ENCODE measurements at places on chromosomes 5 and 9.

DNA sequence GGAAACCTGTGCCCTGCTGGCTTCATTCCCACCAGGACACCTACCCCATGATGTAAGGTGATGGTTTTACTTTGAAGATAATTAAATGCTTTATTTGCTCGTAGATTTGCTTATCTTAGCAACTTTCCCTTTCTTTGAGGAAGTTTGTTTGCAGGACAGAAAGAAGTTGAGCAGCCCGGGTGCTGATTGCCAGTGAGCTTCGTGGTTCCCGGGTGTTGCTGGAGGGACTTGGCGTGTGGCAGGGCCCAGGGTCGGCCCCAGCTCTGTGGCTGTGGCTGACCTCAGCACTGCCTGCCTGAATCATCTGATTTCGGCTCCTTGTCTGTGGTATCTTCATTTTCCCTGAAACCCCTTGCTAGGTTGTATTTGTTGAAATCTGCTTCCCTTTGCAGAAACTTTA is 8.7 kb downstream of the POMT1 start:
- no peak for DNase-seq

GRCh38 chr5:1495525-1495897 is 28.2 kb downstream of the LPCAT1 start:
- DNase-seq, result no peak

DNA sequence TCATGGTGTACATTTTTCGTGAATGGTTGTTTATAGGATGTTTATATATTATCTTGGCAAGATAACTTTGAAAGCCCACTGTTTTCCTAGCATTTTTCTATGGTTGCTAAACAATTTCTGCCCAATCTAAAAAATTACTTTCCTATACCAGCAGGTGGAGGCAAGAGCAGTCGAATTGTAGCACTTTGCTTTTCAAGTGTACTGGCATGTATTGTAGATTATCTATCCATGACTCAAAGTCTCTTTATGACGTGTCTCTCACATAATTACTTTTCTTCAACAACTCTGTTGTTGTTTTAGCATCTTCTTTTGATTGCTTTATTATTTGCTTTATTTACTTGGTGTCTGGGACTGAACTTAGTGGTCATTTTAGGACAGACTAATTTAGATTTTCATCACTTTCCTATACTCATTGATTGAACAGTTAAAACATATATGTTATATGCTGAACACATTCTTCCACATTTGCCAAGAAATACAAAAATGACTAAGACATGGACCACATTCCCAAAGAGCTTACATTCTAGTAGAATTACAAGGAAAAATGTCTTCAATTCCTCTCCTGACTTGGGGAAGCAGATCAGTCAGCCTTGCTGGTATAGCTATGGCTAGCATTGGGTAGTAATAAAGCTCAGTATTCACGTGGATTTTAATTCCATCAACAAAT is 20.7 kb downstream of the NLN start:
- DNase-seq, result peak; percentile 53

GRCh38 chr9:32558408-32558934 is 6.1 kb upstream of the TOPORS start:
- DNase-seq, result no peak

DNA sequence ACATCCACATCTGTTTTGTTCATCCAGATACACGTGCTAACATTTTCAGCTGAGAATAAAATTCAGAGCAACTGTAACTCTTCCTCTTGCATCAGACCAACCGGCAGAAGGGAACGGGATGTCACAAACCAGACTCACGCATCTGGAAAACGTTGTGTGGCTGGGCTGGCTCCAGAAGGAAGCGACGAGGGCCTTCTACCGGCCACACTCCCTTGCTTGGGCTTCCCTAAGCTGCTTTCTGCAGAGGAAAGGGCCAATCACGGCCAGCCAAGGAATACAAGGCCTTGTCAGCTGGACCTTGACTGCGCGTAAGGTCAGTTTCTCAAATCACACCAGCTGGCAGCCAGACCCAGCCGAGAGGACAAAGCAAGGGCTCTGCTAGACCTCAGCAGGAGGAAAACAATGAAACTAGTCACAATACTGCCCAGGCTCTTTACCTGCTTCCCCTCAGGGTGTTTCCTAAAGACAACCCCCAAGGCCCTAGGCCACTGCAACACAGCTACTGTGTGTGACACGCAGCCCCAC is 106.1 kb downstream of the THBS4 start:
- peak; percentile 68 for DNase-seq

GRCh38 chr9:99075246-99075912 is 29.5 kb upstream of the TGFBR1 start:
- DNase-seq, result no peak

DNA sequence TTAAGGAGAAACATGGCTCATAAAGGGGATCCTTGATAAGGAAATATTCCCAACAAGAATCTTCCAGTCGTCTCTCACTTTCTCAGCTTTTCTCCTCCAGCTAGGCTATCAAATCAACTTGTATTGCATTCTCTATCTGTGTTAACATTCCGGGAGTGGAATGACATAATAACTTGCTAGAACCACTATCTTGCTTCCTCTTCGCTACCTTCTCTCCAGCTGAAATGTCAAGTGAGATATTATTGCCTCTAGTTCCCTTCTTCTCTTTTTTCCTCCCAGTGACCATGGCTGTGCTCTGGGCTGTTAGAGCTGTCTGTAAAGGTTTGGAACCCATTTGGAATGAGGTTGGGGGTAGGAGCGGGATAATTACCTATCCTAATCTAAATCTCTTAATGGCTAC is 1329.5 kb upstream of the WWC1 start:
- no peak for DNase-seq

DNA sequence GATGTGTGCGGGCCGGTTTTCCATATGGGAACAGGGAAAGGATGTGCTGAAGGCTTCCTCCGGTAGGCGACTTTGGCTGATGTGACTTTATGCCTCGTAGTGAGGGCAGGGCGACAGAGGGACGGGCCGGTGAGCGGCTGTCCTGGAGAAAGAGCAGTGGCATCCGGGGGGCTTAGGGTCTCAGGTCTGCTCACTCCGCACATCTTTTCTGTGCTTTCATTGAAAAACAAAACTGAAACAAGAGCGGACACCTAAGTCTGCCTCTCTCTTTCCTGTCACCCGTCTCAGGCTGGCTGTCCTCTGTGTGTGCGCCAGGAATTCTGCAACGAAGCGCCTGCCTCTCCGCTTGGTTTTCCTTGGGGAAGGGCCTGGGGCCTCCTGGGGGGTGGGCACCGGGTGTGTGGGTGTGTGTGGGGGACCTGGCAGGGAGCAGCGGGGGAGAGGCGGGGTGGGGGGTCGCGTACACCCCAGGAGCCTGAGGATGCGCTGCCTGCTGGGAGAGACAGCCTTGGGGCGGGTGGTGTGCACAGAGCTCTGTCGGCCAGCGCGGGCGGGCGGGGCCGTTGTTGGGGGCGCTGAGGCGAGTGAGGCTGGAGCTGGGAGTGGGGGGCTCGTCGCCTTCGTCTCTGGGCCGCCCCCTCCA is 580 bp upstream of the PRRX2 start:
- no peak for DNase-seq

- DNase-seq, result no peak
These were observed 20.0 kb upstream of the TIFAB start for GRCh38 chr5:135472141-135472540.

GRCh38 chr5:105587963-105588662 is 2025.5 kb upstream of the NUDT12 start:
- DNase-seq, result peak; percentile 53

DNA sequence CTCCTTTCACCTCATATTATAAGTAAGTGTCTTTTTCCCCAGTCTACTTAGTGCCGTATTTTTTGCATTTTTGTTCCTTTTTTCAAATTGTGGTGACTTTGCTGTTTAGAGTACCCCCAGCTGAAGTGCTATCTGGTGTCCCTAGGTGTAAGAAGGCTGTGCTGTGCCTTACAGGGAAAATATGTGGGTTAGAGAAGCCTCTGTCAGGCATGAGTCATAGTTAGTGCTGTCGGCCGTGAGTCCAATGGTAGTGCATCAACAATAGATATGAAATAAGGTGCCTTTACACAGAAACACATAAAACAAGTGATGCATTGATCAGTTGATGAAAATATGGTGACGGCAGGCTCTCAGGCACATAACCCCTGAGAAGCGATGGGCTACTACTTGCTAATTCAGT is 20.1 kb downstream of the SYK start:
- DNase-seq, result no peak

GRCh38 chr9:88953381-88954029 is 37.8 kb upstream of the S1PR3 start:
- DNase-seq, result no peak

DNA sequence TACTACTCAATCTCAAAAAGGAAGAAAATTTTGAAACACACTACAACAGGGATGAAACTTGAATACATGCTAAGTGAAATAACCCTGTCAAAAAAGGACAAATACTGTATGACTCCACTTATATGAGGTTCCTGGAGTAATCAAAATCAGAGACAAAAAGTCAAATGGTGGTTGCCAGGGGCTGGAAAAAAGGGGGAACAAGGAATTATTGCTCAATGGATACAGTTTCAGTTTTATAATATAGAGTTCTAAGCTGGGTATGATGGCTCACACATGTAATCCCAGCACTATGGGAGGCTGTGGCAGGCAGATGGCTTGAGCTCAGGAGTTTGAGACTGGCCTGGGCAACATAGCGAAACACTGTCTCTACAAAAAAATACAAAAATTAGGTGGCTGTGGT is 29.0 kb downstream of the ETF1 start:
- DNase-seq, result no peak

- DNase-seq, result no peak
These were observed 53.2 kb downstream of the BOD1 start for GRCh38 chr5:173563246-173563645.

DNA sequence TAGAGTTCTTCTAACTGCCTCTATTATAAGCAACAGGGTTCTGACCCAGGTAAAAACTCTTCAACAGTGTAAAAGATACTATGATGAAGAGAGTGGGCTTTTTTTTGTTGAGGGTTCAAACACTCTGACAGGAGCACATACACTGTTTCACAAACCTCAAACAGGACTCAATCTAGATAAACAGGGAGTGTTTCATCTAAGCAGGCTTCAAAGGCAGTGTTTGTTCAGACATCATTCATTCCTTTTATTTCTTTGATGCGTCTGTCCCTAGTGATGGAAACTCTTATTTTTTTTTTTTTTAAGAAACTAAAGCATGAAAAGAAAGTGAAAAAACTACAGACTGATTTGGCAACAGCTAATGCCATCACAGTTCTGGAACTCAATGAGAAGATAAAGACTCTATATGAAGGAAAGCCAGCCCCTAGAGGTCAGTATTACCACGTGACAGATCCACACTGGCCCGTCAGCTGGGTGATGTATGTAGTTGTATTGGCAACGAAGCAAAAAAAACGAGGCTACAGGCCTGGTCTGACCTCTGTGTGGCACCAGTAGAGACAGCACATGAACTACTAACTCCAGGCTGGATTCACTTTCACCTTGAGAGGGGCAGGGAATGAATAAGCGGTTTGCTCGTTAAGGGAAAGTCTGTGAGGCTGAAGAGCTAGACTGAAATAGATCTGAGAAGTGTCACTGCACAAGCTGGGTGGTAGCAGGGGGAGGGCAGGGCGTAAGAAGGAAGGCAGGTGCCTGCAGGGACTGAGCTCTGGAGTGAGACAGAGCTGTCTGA is 172.2 kb downstream of the CCDC192 start:
- DNase-seq, result peak; percentile 85

GRCh38 chr5:105034401-105034763 is 1471.8 kb upstream of the NUDT12 start:
- DNase-seq, result no peak

DNA sequence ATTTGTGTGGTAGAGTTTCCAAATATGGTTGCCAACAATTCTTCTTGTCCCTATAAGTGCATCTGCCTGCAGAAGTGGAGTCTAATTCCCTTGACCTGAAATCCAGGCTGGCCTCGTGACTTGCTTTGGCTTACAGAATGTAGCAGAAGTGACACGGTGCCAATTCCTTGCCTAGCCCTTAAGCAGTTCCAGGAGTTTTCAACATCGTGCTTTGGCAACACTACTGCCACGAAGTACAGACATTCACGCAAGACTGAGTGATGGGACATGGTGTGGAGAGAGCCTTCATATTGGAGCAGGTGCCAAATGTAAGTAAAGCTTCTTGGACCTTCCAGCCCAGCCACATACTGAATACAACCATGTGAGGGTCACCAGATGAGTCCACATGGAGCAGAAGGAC is 92.9 kb upstream of the NEK6 start:
- DNase-seq, result no peak

DNA sequence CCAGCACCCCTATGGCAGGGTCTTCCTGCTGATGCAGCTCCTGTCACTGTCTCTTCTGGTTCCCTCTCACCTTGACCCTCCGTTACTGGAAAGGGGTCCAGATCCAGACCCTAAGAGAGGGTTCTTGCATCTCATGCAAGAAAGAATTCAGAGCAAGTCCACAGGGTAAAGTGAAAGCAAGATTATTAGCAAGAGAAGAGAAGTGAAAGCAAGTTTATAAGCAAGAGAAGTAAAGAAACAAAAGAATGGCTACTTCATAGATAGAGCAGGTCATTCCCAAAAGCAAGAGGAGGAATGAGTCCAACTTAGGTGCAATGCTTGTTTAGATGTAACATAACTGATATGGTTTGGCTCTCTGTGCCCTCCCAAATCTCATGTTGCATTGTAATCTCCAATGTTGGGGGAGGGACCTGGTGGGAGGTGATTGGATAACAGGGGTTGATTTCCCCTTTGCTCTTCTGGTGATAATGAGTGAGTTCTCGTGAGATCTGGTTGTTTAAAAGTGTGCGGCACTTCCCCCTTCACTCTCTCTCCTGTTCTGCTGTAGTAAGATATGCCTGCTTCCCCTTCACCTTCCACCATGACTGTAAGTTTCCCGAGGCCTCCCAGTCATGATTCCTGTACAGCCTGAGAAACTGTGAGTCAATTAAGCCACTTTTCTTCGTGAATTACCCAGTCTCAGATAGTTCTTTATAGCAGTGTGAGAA is 183.3 kb downstream of the MED10 start:
- DNase-seq, result no peak

- peak; percentile 43 for DNase-seq
These were observed 57.1 kb upstream of the CER1 start for GRCh38 chr9:14779566-14780022.

- no peak for DNase-seq
These were observed 25.2 kb downstream of the CCL28 start for GRCh38 chr5:43386960-43387362.

GRCh38 chr9:126619361-126620135 is 5.8 kb downstream of the LMX1B start:
- no peak for DNase-seq
